ENCODE measurements at places on chromosomes 7 and 10.

DNA sequence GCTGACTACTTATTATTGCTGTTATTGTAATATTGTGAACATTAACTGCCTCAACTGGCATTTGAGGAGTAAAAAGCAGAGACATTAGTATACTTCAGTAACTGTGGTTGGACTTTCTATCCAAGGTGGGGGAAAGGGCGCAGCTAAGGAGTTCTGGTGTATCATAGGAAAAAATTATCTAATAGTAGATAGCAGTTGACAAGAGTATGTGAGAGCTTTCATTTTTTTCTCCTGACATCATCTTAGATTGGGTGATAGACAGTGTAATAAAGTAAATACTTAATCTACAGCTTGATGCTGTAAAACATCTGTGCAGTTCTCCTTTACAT, 68.9 kb downstream of the PHTF2 start:
- no peak for DNase-seq

GRCh38 chr10:89550509-89550908, 15.1 kb upstream of the SLC16A12 start:
- no peak for DNase-seq

GRCh38 chr7:133386205-133386604, 133.3 kb downstream of the EXOC4 start:
- no peak for DNase-seq

DNA sequence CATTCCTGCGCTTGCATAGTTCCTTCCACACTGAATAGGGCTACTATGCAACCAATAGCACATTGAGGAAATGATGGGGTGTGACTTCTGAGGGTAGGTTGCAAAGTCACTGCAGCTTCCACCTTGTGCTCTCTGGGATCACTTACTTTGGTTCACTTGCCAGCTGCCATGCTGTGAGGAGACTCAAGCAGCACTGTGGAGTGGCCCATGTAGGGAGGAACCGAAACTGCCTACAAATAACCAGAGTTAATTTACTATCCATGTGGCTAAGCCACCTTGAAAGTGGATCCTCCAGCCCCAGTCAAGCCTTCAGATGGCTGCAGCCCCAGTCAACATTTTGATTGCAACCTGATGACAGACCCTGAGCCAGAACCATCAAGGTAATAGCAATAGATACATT, 64.3 kb downstream of the FAM204A start:
- DNase-seq: no peak

DNA sequence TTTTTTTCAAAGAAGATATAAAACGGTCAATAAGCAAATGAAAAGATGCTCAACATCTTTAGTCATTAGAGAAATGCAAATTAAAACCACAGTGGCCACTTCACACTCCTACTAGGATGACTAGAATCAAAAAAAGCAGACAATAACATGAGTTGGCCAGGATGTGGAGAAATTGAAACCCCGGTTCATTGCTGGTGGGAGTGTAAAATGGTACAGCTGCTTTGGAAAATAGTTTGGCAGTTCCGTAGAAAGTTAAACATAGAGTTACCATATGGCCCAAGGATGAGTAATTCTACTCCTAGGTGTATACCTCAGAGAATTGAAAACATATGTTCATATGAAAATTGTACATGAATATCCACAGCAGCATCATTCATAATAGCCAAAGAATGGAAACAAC, 573.3 kb downstream of the GALNT17 start:
- no peak for DNase-seq

- no peak for DNase-seq
Measured at GRCh38 chr10:60258429-60258797, 131.3 kb downstream of the ANK3 start.

DNA sequence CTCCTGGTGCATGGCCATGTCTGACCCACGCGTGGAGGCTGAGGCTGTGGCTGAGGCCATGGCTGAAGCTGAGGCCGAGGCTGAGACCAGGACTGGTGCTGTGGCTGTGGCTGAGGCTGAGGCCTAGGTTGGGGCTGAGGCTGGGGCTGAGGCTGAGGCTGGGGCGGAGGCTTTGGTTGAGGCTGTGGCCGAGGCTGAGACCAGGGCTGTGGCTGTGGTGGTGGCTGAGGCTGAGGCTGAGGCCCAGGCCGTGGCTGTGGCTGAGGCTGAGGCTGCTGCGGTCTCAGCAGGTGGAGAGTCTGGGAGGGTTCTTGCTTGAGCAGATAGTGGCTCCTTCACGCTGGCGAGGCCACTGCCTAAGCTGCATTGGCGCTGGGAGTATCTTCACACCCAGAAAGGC, 76.4 kb downstream of the WDR37 start:
- DNase-seq: no peak

GRCh38 chr10:35533565-35533964, 71.6 kb upstream of the GJD4 start:
- DNase-seq: no peak

GRCh38 chr7:64619705-64620104, 46.2 kb upstream of the ZNF107 start:
- no peak for DNase-seq

DNA sequence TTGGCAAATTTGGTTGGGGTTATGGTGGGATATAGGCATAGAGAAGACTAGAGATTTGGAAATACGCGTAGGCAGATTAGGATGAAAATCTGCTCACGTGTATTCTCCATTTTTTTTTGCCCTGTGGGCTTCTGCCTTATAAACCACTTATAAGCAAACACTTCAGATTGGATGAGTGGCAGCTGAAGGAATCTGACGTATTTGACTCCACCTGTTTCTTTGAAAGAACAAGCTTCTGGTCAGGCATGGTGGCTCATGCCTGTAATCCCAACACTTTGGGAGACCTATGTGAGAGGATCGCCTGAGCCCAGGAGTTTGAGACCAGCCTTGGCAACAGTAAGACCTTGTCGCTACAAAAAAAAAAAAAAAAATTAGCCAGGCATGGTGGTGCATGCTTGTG, 5.1 kb downstream of the STK31 start:
- DNase-seq: no peak

DNA sequence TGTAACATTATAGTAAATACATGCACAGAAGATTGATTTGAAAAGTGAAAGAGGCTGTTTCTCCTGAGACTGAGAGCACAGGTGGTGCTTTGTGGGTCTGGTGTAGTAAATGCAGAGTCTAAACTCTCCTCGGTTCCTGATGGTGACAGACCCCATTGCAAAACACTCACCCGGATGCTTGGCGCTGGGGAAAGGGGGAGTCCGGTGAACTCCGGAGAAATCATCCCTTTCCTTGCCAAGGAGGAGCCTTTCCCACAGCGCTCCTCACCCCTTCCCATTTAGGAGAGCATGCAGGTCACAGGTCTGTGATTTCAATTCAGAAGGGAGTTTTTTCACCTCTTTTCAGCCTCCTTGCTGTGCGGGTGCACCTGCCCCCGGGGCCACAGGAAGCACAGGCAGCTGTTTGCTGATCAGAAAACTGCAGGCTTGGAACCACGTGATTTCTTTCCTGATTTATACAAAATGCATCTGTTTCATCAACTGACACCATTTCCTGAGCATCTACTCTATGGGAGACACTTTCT, 75.6 kb upstream of the LYZL2 start:
- no peak for DNase-seq

All from activated CD8-positive, alpha-beta memory T cell treated with anti-CD3 and anti-CD28 coated beads for 1 hour (primary cell).